ENCODE measurements at places on chromosomes 6 and 20.

- no peak for DNase-seq
Measured at GRCh38 chr6:168660400-168660945, 219.5 kb downstream of the SMOC2 start.

DNA sequence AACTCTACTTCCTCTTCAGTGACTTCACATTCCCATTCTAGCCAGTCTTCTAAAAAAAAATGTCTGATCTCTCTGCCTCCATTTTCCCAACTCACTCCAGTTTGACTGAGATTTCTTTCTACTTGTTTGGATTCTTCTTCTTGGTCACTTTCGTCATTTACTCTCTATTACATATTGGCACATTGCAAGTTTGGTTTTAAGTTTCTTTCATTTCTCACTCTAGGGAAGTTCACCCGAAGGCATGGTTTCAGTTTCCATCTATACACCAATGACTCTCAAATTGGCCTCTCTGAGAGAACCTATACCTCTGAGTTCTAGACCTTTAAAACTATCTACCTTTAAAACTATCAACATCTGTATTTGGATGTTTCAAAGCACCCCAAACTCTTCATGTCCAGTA lies 51.3 kb downstream of the CD109 start:
- no peak for DNase-seq

GRCh38 chr6:157518397-157519250 lies 137.6 kb downstream of the ZDHHC14 start:
- DNase-seq = no peak

DNA sequence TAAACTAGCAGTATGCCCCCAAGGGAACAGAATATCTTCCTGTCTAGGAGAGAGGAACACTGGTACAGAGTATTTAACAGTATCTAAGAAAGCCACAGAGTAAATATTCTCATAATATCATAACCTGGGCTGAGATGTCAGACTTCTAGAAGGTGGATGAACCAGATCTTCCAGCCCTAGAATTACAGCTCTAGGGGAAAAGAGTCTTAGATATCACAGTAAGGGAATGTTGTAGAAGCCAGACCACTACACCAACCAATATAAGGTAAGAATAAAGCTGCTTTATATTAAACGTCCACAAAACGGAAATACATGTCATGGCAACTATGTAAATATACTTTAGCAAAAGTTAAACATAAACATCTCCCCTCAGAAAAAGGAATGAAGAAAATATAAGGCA lies 12.4 kb downstream of the SERINC1 start:
- DNase-seq = no peak

GRCh38 chr6:89951574-89952104 lies 57.4 kb downstream of the GJA10 start:
- no peak for DNase-seq

GRCh38 chr20:2405693-2406065 lies 25.0 kb downstream of the TGM6 start:
- DNase-seq = no peak

- DNase-seq = no peak
Measured at GRCh38 chr6:389143-389542, 2.4 kb upstream of the IRF4 start.

- DNase-seq = no peak
Measured at GRCh38 chr6:49563006-49563886, 12.8 kb downstream of the C6orf141 start.

- DNase-seq = no peak
Measured at GRCh38 chr6:111715321-111715720, 109.6 kb upstream of the TRAF3IP2 start.

DNA sequence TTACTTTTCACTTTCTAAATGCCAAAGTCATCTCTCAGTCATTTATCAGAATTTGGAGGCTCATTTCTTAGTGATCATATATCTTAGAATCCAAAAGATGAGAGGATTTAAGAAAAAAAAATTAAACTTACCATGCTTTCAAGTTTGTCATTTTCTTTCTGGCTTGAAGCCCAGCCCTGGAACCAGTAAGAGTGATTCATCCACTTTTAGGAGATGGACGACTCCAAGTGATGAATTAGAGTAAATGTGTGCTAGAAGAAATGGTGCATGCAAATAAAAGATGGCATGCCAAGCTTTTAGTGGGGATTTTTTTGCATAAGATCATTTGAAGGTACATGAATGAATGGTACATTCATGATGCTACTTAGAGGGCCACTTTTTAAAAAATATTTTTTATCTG lies 20.1 kb downstream of the PLCB1 start:
- no peak for DNase-seq

DNA sequence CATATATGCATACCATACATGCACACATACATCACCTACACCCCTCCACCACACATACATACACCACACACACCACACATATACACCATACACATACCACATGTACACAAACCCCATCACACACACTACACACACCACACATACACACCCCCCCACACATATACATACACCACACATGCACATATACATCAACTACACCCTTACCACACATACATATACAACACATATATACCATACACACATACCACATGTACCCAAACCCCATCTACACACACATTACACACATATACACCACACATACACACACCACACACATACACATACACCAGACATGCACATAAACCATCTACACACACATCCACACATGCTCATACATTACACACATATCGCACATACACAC lies 52.7 kb downstream of the DAAM2 start:
- no peak for DNase-seq

GRCh38 chr20:60057866-60058807 lies 99.9 kb downstream of the CDH26 start:
- peak; percentile 99 for DNase-seq

Measured in NCI-H2107 (cell line).